Kidney (tissue), 22 donors: ENCODE measurements at places on chromosomes 11 and 22. TPM values are rescaled to one million over a fixed set of nuclear protein-coding genes. Genes with fewer than 3 reads are reported as not detected.

DNA sequence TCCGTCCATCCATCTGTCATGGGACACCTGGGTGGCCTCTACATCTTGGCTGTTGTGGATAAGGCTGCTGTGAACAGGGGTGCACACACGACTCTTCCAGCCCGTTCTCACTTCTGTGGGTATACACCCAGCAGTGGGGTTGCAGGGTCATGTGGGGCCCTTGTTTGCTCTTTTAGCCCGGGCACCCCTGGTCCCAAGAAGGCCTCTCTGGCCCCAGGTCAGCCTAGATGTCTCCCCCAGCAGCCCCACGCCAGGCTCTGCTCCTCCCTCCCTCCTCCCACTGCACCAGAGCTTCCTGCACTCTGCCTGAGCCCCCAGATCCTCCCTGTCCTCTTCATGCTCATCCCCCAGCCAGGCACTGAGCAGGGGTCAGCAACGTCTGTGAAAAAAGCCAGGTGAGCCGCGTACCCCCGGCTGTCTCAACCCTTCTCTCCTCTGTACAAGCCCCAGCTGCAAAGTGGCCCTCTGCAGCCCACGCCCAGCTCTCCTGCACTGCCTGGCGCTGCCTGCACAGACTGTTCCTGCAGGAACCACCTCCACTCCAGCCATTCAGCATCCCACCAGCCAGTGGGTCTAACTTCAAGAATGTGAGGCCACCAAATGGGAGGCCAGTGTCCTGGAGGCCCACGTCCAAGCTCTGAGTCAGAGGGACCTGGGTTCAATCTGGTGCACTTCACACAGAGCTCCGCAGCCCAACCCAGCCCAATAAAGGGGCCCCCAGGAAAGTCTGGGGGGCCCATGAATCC lies 1508.9 kb downstream of the BRD1 start:
- no peak for DNase-seq
- no peak overlapping the region for H3K27ac ChIP-seq
- no peaks in the 10 kb centered on the region for H3K27me3 ChIP-seq
- no peak overlapping the region for H3K4me3 ChIP-seq

- no peak overlapping the region for H3K27ac ChIP-seq
- no peaks in the 10 kb centered on the region for H3K4me1 ChIP-seq
- peak; percentile 50 for DNase-seq
- H3K36me3 ChIP-seq, result no peaks in the 10 kb centered on the region
- no peak overlapping the region for H3K4me3 ChIP-seq
- H3K27me3 ChIP-seq, result no peaks in the 10 kb centered on the region
These were observed 128.2 kb downstream of the ZNF280B start for GRCh38 chr22:22380098-22381030.

DNA sequence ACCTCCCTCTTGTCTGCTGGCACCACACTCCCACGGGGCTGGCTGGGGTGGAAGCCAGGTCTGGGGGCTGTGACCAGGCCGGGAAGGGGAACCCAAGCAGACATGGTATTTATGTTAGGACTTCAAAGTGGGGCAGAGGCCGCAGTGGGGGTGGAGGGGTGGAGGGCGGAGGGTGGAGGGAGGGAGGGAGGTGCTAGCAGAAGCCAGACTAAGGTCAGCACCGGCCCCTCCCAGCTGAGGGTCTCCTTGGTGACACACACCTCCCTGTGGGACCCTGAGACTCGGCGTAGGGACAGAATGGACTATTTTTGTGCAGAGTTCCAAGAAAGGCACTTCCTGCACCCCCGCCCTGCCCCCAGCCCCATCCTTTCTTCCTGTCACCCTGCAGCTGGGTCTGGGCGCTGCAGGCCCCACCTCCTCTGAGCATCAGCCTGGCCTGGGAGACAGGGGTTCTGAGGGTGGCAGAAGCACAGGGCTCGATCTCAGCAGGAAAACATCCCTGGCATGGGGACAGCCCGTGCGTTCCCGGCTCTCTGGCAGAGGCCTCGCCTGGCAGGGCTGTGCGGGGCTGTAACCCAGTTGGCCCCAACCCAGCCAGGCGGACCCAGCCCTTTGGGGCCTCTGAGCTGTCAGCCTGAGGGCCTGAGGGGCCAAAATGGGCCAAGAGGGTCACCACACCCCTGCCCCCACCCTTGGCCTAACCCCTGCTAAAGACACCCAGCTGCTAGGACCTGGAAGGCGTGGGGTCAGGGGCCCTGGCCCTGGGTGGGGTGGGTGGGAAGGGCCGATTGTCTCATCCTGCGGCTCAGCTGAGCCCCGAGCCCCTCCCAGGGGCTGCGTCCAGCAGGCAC lies 9.6 kb upstream of the CD248 start:
- H3K36me3 ChIP-seq, result no peaks in the 10 kb centered on the region
- no peaks in the 10 kb centered on the region for H3K27me3 ChIP-seq
- no peak overlapping the region for H3K4me3 ChIP-seq
- peak overlapping the region; percentile 26 for H3K27ac ChIP-seq

DNA sequence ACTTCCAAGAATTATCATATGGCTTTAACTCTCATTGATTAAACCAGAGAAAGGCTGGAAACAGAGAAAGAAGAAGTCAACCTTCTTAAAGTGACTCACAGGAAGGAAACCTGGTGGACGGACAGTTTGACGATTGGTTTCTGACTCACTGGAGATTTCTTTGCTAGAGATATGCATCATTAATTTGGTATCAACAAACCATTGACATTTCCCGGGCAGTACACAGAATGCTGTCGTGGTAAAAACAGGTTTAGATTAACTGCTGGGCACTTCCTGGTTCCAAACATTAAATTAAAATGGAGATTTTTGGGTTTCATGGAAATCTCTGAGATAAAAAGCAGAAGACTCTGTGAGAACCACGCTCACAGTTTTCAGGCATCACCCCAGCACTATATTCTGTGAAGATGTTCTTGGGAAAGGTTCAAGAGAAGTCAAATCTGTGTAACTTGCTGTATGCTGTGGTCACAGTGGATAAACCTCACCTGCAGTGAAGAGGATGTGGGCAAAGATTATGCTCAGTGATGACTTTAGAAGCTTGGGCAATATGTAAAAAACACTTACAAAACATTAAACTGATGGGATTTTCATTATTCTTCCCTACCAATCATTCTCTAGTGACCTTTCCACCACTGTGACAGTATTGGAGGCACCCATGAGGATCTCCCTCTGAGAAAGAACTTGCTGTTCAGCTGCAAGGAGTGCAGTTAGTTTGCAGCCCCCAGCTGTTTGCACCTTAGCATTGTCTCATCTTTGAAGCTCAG lies 61.1 kb upstream of the CD44 start:
- no peak for DNase-seq
- no peak overlapping the region for H3K4me3 ChIP-seq
- H3K4me1 ChIP-seq, result no peaks in the 10 kb centered on the region
- no peaks in the 10 kb centered on the region for H3K27me3 ChIP-seq

GRCh38 chr11:498297-499181 lies 8.5 kb downstream of the RNH1 start:
- no peaks in the 10 kb centered on the region for H3K4me1 ChIP-seq
- no peak overlapping the region for H3K27ac ChIP-seq

GRCh38 chr11:96213500-96213899 lies 129.5 kb downstream of the MAML2 start:
- no peak overlapping the region for H3K4me3 ChIP-seq
- H3K36me3 ChIP-seq, result no peaks in the 10 kb centered on the region
- H3K27ac ChIP-seq, result no peak overlapping the region
- no peak for DNase-seq
- peaks cover 8% of the 10 kb centered on the region for H3K4me1 ChIP-seq

DNA sequence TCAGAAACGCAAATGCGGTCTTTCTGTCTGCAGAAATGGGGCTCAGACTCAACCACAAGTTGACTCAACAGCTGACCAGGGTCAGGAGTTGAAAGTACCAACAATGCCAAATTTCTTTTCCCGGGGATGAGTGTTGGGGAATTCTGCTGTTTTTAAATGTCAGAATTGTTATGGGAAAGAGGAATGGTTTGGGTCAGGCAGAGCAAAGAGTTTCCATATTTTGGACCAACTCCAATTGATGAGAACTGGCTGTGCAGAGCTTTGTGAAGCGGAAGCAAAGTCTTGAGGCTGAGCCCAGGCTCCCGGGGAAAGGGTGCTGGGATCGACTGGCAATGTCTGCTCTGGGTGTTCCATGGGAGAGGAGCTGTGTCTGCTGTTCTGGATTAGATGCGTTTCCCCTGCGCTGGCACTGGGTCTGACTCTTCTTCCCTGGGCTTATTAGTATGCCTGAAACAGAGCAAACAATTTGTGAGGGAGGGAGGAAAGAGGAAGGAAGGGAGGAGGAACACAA lies 36.2 kb downstream of the TXN2 start:
- H3K27ac ChIP-seq, result no peak overlapping the region
- DNase-seq, result peak; percentile 90
- H3K4me1 ChIP-seq, result no peaks in the 10 kb centered on the region
- no peaks in the 10 kb centered on the region for H3K36me3 ChIP-seq
- no peak overlapping the region for H3K4me3 ChIP-seq

- H3K4me1 ChIP-seq, result no peaks in the 10 kb centered on the region
- no peaks in the 10 kb centered on the region for H3K27me3 ChIP-seq
- no peak for DNase-seq
- no peak overlapping the region for H3K27ac ChIP-seq
These were observed 17.5 kb downstream of the EXT2 start for GRCh38 chr11:44113018-44113417.

DNA sequence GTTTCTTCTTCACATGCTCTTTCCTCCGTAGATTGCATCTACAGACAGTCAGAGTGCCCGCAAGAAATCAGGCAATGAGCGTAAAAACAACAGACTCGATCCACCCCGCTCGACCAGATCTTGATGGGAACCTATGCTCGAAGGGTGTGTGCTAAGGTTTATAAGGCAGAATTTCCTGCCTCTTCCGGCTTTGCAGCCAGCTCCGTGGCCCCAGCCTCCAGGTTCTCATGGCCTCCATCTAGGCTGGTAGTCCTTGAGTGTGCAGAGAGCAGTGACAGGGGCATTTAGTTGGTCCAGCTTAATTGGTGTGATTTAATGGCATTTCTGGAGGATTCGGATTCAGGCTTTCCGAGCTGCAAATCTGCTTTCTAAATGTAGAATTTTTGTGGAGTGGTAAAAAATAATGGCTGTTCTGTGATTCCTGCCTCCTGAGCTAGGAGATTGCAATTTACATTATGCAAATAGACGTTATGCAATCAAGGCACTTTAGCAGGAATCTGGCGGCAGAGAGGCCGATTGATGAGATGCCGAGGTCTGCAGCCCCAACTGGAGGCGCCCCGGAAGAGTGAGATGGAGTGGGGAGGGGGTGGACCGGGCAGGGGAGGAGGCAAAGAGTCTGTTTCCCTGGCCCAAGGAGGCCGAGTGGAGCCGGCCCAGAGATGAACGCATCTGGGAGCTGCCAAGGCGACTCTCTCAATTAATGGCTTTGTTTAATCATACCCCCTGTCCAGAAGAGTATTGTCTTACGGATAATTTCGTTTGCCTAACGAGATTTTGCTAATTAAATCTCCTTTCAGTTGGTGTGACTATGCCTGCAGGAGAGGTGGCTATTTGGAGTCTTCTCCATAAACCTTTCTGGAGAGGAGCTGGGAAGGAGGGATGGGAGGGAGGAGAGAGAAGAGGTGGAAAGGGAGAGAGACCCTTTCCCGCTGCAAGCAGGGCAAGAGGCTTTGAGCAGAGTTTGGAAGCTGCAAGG lies 75.3 kb downstream of the PKNOX2 start:
- H3K36me3 ChIP-seq, result no peaks in the 10 kb centered on the region
- H3K4me3 ChIP-seq, result no peak overlapping the region
- H3K27me3 ChIP-seq, result no peaks in the 10 kb centered on the region
- H3K27ac ChIP-seq, result no peak overlapping the region
- no peak for DNase-seq

- no peak for DNase-seq
- no peak overlapping the region for H3K27ac ChIP-seq
- no peaks in the 10 kb centered on the region for H3K36me3 ChIP-seq
- peaks cover 2% of the 10 kb centered on the region for H3K27me3 ChIP-seq
These were observed 2.0 kb downstream of the PHLDA2 start for GRCh38 chr11:2927121-2927800.

- no peak overlapping the region for H3K27ac ChIP-seq
- H3K4me3 ChIP-seq, result no peak overlapping the region
- H3K4me1 ChIP-seq, result no peaks in the 10 kb centered on the region
- DNase-seq, result no peak
- H3K27me3 ChIP-seq, result no peaks in the 10 kb centered on the region
These were observed 12.4 kb downstream of the SMIM38 start for GRCh38 chr11:69167916-69168691.

DNA sequence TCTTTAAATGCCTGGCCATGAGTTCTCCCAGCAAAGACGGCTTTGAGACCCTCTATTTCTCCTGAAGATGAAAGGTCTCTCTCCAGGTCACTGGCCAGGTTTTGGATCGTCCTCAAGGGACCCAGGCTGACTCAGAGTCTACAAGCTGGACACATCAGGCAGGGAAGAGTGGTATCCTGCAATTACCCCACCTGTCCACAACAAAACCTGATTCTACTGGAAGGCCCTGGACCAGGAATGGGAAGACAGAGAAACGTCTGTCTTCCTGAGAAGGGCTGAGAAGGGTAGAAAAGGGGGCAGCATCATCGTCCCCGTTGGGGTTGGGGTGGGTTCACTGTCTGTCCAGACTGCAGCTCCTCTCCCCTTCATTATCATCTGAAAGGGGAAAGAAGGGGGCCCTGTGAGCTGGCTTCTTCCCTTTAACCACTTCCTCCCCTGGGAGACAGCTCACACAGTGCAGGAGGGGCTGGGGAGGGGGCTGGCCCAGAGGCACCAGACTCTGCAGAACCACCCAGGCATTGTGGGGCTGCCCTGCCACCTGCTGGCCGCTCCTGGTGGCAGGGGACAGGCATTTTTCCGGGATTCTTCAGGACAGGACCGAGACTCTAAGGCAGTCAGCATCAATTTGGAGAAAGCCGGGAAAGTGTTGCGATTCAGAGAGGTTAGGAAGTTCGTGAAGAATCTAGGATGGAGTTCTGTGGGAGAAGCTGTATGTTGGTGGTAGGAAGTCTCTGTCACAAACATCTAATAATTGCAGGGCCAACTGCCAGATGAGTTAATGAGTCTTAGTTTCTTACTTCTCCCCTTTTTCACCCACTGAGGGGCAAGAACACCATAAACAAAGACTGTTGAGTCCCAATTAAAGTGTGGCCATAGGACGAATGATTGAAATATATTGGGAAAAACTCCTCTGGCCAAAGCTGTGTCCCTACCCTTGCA lies 57.6 kb downstream of the SYN3 start:
- no peak overlapping the region for H3K27ac ChIP-seq
- peak; percentile 82 for DNase-seq
- no peaks in the 10 kb centered on the region for H3K36me3 ChIP-seq
- H3K4me3 ChIP-seq, result no peak overlapping the region
- H3K27me3 ChIP-seq, result no peaks in the 10 kb centered on the region
- no peaks in the 10 kb centered on the region for H3K4me1 ChIP-seq

Gene NAP1L4
- total RNA-seq, result 133 TPM

Gene SRPRA
- total RNA-seq, result 116 TPM

Gene PARVB
- 32.9 TPM for total RNA-seq

Gene PHLDB1
- 118 TPM for total RNA-seq

Gene FZD4
- total RNA-seq, result 41.4 TPM

Gene MIOX
- 3.5 TPM for total RNA-seq

Gene MYOD1
- total RNA-seq, result not detected

Gene PLXNB2
- total RNA-seq, result 383 TPM
